ENCODE measurements at places on chromosomes 7 and 10. TPM values are rescaled to one million over a fixed set of nuclear protein-coding genes. Genes with fewer than 3 reads are reported as not detected.

SFRP5 gene
- total RNA-seq: not detected

NKX1-2 gene
- total RNA-seq: not detected

LRRC61 gene
- not detected for total RNA-seq

- no peak for DNase-seq
- H3K36me3 ChIP-seq: no peaks in the 10 kb centered on the region
- no peaks in the 10 kb centered on the region for H3K27me3 ChIP-seq
- no peak overlapping the region for H3K27ac ChIP-seq
- no peaks in the 10 kb centered on the region for H3K4me1 ChIP-seq
- H3K4me3 ChIP-seq: no peak overlapping the region
Observed at GRCh38 chr7:51732951-51733350, 416.3 kb upstream of the COBL start.

GRCh38 chr10:123045961-123046731, 37.3 kb downstream of the ACADSB start:
- no peaks in the 10 kb centered on the region for H3K4me1 ChIP-seq
- H3K27me3 ChIP-seq: no peaks in the 10 kb centered on the region
- no peak for DNase-seq
- H3K4me3 ChIP-seq: no peak overlapping the region
- H3K36me3 ChIP-seq: no peaks in the 10 kb centered on the region

- H3K36me3 ChIP-seq: peaks cover 4% of the 10 kb centered on the region
- H3K27ac ChIP-seq: no peak overlapping the region
- no peak for DNase-seq
- H3K4me1 ChIP-seq: peaks cover 6% of the 10 kb centered on the region
- H3K27me3 ChIP-seq: peaks cover 13% of the 10 kb centered on the region
- H3K4me3 ChIP-seq: no peak overlapping the region
Observed at GRCh38 chr10:79020015-79020491, 48.7 kb upstream of the ZMIZ1 start.

DNA sequence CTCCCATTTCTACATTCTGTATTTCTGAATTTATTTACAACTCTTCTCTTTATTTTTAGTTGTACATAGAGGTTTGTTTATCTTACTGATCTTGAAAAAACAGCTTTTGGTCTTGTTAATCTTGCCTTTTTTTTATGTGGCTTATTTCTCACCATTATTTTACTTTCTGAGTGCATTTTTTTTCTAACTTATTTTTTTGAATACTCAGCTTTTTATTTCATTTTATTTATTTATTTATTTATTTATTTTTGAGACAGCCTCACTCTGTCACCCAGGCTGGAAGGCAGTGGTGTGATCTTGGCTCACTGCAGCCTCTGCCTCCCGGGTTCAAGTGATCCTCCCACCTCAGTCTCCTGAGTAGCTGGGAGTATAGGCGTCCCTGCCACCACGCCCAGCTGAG, 23.9 kb downstream of the CUX1 start:
- no peaks in the 10 kb centered on the region for H3K27me3 ChIP-seq
- H3K36me3 ChIP-seq: peaks cover 18% of the 10 kb centered on the region
- H3K4me1 ChIP-seq: no peaks in the 10 kb centered on the region
- no peak for DNase-seq
- no peak overlapping the region for H3K4me3 ChIP-seq

DNA sequence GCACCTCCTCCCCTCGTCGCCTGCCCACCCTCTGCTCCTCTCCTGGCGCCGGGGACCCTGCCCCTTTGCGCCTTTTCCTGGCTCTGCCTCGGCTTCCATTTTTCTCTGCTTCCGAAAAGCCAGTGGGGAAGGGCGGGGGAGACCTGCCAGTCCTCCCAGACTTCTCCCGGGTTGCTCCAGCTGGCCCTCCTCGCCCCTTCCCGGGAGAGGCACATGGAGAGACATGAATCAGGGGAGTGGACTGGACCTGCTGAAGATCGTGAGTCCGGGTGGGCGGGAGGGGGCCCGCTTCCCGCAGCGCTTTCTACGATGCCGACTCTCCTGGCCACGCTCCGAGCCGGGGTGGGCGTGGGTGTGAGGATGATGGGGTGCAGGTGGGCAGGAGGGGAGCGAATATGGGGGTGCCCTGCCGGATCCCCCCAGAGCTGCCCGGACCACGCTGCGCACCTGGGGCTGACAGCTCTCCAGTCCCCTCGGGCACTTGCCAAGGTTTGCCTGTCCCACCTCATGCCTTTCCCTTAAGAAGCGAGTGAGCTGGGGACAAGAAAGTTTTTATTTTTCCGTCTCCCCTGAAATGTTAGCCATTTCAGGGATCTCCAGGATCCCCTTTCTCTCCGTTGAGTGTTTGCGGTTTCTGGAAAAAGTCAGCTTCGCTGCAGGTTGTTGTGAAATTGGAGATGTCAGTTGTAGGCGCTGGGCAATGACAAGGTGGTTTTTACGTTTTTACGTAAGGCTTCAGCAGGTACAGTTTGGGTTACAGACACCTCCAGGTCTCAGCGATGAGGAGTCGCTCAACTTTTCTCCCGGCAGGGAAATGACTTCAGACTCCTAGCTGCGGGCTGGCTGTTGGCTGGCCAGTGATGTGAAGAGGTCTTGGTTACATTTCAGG, 977 bp downstream of the CACNB2 start:
- DNase-seq: no peak
- H3K27ac ChIP-seq: no peak overlapping the region
- no peaks in the 10 kb centered on the region for H3K36me3 ChIP-seq
- H3K4me3 ChIP-seq: no peak overlapping the region

DNA sequence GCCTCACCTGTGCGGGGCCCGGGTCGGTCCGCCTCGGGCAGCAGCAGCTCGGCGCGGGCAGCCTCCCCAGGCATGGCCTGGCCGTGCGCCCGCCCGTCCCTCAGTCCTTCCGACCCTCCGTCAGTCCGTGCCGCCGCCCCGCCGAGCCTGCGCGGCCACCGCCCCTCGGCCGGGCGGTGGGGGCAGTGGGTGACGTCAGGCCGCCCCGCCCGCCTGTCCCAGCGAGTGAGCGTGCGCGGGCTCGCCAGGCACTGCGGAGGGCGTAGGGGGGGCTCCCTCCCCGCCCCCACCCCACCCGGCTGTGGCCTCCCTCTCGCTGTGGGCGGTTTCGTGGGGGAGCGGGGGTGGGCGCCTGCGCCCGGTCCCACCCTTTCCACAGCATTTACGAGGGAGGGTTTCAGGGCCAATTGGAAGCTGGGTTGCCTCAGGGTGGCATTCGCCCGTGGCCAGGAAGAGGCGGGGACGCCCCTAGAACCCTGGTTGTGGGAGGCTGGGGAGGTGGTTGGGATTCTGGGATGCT, at the start of gene NACAD:
NACAD (minus strand) TSS at position 149 of the 520 bp plus-strand sequence; CDS start at position 74, 75 bp downstream.
- H3K27ac ChIP-seq: no peak within 1 kb of the TSS
- H3K27me3 ChIP-seq: peaks cover 2% of the 10 kb centered on the region
- peaks cover 14% of the 10 kb centered on the region for H3K4me1 ChIP-seq
- no peaks in the 10 kb centered on the region for H3K36me3 ChIP-seq
- peak within 1 kb of the TSS; percentile 72 for H3K4me3 ChIP-seq

GRCh38 chr10:58930500-58930899, 245.9 kb upstream of the PHYHIPL start:
- H3K4me1 ChIP-seq: peaks cover 47% of the 10 kb centered on the region
- peak; percentile 29 for DNase-seq
- no peaks in the 10 kb centered on the region for H3K36me3 ChIP-seq
- peak overlapping the region; percentile 60 for H3K4me3 ChIP-seq
- no peaks in the 10 kb centered on the region for H3K27me3 ChIP-seq

DNA sequence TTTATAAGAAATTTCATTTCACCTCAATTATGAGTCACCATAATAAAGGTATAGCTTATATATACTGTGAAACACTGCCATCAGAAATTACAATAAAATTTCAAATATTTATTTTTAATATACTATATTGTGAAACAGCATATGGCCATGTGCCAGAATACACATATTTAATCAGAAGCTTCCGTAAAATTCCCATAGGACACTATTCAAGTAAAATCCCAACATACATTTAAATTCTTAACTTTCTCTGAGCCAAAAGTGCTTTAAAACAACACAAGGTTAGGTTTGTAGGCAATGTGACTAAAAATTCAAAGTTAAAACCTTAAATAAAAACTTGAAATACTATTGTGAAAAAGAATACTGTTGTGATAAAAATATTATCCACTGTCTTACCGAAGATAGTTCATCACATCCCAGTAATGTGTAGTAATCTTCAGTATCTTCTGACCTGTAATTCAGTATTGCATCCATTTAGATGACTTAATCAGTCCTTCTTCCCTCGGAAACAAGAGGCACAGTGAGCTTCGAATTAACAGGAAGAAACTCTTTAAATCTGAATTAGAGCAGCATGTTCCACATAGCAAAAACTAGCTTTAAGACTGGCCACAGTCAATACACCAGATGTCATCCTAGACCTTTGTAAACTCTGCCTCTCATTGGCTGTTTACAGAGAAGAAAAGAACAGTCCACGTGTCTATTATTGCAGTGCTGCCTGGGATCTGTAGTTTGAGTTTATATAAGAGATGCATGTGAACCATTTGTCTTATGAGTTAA, at the start of gene DNAJC12:
DNAJC12 (minus strand) TSS at position 648 of the 774 bp plus-strand sequence; CDS start at position 471, 177 bp downstream.
- peak within 1 kb of the TSS; percentile 43 for H3K4me3 ChIP-seq
- peak; percentile 29 for DNase-seq
- H3K27me3 ChIP-seq: no peaks in the 10 kb centered on the region
- H3K27ac ChIP-seq: no peak within 1 kb of the TSS
- peaks cover 8% of the 10 kb centered on the region for H3K36me3 ChIP-seq
- H3K4me1 ChIP-seq: peaks cover 7% of the 10 kb centered on the region

GRCh38 chr7:42699380-42700178, 212.3 kb downstream of the C7orf25 start:
- H3K4me3 ChIP-seq: no peak overlapping the region
- no peak overlapping the region for H3K27ac ChIP-seq
- no peaks in the 10 kb centered on the region for H3K36me3 ChIP-seq
- no peaks in the 10 kb centered on the region for H3K4me1 ChIP-seq

- no peaks in the 10 kb centered on the region for H3K27me3 ChIP-seq
- no peaks in the 10 kb centered on the region for H3K4me1 ChIP-seq
- H3K4me3 ChIP-seq: no peak overlapping the region
Observed at GRCh38 chr7:37322831-37323230, 125.8 kb downstream of the ELMO1 start.

DNA sequence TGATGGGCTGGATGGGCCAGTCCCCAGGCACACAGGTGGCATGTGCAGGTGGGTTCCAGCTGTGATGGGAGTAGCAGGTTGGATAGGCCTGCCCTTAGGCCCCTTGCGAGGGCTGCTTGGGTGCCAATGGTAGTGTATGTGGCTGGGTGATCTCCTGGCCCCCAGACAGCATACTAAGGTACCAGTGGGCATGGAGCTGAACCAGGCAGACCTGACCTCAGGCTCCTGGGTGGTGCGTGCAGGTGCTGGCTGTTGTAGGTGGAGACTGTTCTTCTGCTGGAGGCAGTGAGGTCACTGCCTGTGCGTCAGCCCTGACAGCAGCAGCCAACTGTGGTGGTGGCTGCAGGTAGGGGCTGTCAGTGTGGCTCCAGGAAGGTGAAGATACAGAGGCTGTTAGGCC, 384.7 kb downstream of the ANKRD7 start:
- H3K36me3 ChIP-seq: no peaks in the 10 kb centered on the region
- H3K4me3 ChIP-seq: no peak overlapping the region
- H3K27me3 ChIP-seq: no peaks in the 10 kb centered on the region
- H3K4me1 ChIP-seq: no peaks in the 10 kb centered on the region
- no peak overlapping the region for H3K27ac ChIP-seq
- no peak for DNase-seq

All from HFFc6 (cell line).